Ovary (tissue), 10 donors: ENCODE measurements at places on chromosomes 5 and 9. TPM values are rescaled to one million over a fixed set of nuclear protein-coding genes. Genes with fewer than 3 reads are reported as not detected.

The CTNND2 gene
- 1.5 TPM for polyA plus RNA-seq

The PCDHGA5 gene
- polyA plus RNA-seq, result 1.7 TPM

The ZFP2 gene
- 2.4 TPM for polyA plus RNA-seq

The SLC6A7 gene
- polyA plus RNA-seq, result 0.02 TPM

The DDX4 gene
- polyA plus RNA-seq, result 0.63 TPM

The HRCT1 gene
- polyA plus RNA-seq, result 1.1 TPM

The BTNL9 gene
- 10.5 TPM for polyA plus RNA-seq

The SMIM23 gene
- not detected for polyA plus RNA-seq
